ENCODE measurements at places on chromosomes 6 and 20.
A peak's percentile ranks its signal among the peaks of the same experiment; 100 is the strongest.

GRCh38 chr20:49490689-49491088 lies 8.2 kb upstream of the KCNB1 start:
- no peak for DNase-seq

DNA sequence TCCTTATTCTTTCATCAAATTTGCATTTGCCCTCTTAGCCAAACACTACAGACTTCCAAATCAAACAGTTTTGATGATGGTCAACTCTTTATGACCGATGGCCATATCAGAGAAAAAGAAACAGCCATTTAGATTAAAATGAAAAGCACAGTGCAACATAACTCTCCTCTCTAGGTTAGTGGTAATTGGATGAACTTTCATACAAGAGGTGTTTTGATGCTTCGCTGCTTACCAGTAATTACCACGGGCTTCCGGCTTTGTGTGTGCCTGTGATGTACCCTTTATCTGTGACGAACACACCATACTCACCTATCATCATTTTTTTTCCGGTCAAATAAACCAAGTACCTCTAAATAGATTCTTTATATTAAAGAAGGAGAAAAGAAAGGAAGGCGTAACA lies 181.8 kb downstream of the FOXA2 start:
- no peak for DNase-seq

- no peak for DNase-seq
Observed at GRCh38 chr6:77638129-77638830, 14.6 kb upstream of the MEI4 start.

GRCh38 chr6:63572747-63573075 lies 431 bp downstream of the LOC128125822 start:
- no peak for DNase-seq

- DNase-seq, result no peak
Observed at GRCh38 chr6:26016245-26016962, 53.8 kb downstream of the TRIM38 start.

GRCh38 chr6:92446052-92446451 lies 973.3 kb downstream of the EPHA7 start:
- no peak for DNase-seq

DNA sequence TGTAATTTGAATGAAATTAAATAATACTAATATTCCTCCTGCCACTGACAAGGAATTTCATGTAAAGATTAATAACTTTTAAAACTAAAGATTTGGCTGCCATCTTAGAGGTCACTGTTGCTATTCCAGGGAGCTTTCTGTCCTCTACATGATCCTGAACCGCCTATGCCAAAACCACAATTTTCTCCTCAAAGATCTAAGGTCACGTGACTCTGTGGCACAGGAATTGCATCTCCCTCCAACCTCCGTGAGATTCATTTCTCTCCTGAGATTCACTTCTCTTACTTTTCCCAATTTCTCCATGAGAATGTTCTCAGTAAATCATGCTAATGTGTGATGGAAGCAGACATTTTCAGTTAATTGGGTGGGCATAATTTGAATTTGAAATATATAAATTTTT lies 379.6 kb upstream of the TSHZ2 start:
- DNase-seq, result no peak

- no peak for DNase-seq
Observed at GRCh38 chr6:119148098-119148824, 69.8 kb upstream of the FAM184A start.

- no peak for DNase-seq
Observed at GRCh38 chr6:42987533-42988451, 3.4 kb downstream of the PPP2R5D start.

GRCh38 chr6:53530346-53530745 lies 14.6 kb downstream of the GCLC start:
- no peak for DNase-seq

- DNase-seq, result no peak
Observed at GRCh38 chr6:158518191-158519127, 41.4 kb upstream of the TMEM181 start.

- DNase-seq, result no peak
Observed at GRCh38 chr6:38136547-38136946, 317.0 kb downstream of the ZFAND3 start.

DNA sequence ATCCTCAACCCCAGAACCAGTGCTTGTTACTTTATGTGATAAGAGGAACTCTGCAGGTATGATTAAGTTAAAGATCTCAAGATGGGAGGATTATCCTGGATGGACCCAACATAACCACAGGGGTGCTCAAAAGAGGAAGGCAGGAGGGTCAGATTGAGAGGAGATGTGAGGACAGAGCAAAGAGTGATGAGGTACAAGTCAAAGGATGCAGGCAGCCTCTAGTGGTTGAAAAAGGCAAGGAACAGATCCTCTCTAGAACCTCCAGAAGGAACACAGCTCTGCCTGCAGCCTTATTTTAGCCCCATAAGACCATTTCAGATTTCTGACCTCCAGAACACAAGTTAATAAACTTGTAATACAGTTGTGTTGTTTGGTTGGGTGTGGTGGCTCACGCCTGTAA lies 41.2 kb downstream of the PDSS2 start:
- no peak for DNase-seq

DNA sequence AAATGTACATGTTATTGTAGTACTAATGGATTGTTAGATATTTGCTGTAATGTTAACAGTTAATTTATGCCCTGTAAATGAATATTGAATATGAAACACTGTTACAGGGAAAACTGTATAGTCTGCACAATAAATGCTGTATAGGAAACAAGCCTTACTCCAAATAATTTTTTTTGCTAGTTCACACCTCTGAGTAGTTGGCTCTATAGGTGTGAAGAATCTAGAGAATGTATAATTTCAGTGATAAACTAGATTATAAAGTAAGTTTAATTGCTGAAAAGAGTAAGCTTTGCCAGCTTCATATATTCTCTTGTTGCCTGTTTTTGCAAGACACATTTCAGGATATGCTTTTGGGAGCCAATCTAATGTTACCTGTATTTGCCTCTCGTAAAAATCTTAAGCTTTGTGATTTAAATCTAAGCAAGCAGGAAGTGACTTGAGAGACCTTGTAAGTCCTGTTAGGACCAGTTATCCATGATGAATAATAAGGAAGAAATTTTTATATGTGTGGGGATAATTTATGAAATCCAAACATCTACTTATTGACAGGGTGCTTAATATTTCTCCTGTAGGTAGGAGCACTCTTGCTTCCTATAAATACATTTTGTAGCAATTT lies 232.4 kb downstream of the ZFAND3 start:
- no peak for DNase-seq

DNA sequence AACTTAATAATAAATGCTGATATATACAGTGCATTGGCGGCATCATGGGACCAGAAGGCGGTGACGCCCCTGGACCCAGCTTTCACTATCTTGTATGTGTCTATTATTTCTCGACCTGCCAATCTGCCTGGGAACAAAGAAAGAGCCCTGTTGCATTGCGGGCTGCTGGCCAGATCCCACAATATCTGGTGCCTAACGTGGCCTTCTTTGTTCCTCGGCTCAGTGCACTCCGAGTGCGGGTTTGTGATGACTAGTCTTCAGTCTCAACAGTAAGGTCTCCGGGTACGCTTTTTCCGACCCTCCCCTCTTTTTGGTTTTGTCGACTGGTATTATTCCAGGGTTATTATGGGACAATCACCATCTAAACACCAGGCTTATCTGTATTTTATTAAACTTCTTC lies 291.5 kb downstream of the TBC1D32 start:
- DNase-seq, result no peak

DNA sequence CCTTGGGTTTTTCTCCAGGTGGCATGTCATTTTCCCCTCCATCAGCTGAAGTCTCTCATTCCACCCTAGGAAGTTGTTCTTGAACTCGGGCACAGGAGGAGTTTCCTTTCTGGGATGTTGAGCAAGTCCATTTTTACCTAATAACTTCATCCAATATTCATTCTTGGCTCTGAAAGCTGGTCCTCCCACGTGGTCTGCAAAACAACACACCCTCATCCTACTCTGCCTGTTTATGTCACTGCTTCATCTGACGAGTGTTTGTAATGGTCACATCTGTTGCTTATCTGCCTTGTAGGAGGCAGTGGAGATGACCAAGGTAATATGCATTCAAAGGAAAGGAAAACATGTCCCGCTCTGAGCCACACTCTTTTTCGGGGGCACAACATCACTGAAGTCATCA lies 41.7 kb upstream of the AIG1 start:
- DNase-seq, result no peak

- peak; percentile 32 for DNase-seq
Observed at GRCh38 chr6:75402296-75402695, 91.3 kb downstream of the FILIP1 start.

- DNase-seq, result no peak
Observed at GRCh38 chr6:57247603-57248002, 25.5 kb upstream of the RAB23 start.

DNA sequence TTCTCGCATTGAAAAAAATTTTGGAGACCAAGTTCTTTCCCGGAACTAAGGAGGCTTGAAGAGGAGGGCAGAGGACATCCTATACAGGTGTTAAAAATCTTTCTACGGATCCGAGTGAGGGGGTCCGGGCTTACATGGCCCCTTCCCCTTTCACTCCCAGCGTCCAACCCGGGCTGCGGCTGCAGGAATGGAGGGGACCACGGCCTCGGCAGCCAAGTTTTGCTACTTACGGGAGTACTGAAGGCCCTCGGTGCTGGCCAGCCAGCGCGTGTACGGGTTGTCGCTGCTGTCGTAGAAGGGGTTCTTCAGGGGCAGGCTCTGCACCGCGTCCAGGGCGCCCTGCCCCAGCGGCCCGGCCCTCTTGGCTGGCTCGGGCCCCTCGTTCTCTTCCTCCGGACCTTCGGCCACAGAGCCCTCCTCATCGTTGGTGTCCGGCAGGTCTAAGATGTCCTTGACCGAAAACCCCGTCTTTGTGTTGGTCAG lies 642 bp downstream of the NKX2-2 start:
- no peak for DNase-seq

GRCh38 chr20:50447102-50447804 lies 62.9 kb upstream of the PTPN1 start:
- DNase-seq, result no peak

DNA sequence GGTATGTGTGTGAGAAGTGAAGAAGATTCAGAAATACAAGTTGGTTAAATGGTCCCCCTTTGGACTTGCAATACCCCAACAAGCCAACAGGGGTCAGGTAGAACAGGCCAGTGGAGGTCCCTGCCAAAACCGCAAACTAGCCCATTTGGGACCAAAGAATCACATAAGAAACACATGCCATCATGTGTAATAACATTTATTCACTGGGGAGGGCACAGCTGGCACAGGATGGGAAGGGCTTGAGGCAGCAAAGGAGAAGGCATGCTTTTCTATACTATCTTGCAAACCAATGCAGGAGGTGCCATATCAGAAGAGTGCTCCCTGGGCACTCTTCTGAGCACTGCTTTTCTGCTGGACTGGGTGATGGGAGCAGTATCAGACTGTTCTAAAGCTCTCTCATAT lies 116.1 kb upstream of the TRAF3IP2 start:
- DNase-seq, result no peak

DNA sequence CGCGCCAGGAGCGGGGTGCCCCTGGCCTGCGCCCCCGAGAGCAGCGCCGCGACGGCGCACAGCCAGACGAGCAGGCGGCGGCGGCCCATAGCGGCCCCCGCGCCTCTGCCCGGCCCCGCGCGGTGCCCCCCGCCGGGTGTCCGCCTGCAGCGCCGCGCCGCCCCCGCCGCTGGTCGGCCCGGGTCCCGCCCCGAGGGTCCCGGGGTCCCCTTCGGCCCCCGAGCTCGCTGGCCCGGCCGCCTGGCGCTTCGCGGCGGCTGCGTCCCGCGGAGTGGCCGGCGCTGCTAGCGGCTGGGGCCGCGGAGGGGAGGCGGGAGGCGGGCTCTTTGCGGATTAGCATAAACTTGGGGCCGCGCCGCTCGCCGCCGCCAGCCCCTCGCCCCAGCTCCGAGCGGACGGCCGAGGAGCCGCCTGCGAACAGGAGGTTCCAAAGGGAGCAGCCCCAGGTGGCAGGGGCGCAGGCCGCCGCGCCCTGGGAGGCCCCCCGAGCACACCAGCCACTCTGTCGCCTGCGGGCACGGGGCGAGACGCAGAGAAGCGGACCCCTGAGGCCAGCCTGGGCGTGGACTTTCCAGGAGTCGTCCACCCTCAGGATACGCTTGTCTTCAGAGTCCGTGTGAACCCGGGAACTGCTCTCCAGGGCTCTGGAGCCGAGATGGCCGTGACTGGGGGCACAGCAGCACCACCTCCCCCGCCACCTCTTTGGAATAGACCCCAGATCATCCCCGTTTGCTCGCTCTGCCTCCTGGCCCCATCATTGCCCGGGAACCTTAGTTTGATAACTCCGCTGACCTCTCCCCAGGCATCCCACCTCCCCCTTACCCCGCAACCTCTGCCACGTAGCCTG lies at the start of gene EMILIN3:
TSS of gene EMILIN3 (minus strand) at position 273 of the 847 bp plus-strand sequence. CDS start at position 89, 184 bp downstream.
- no peak for DNase-seq

GRCh38 chr6:103280417-103280816 lies 1579.3 kb downstream of the HACE1 start:
- DNase-seq, result no peak

DNA sequence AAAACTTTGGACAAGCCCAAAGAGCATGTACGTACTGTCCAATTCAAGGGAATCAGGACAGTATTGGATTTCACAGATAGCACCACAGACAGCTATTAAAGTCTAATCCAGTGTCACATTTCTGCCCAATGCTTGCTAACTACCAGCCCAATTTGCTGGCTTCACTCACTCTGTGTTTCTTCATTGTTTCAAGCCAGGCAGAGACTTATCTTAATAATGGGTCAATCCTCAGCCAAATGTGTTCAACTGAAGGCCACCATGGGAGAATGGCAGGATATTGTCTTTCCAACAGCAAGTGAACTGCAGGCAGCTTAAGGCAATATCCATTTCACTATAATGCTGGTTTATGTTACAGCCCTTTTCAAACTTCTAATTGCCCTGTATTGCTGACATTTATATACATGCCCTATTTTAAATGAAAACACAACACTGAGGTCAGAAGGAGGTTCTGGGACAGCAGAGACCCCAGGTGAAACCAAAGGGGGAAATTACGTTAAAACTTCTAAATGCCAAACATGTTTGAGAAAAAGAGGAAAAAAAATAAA lies 142.1 kb upstream of the RSPO3 start:
- DNase-seq, result no peak

- DNase-seq, result no peak
Observed at GRCh38 chr20:5171790-5172164, 45.0 kb downstream of the CDS2 start.

GRCh38 chr6:5961836-5962235 lies 44.9 kb downstream of the NRN1 start:
- no peak for DNase-seq

GRCh38 chr6:74091136-74091793 lies 395.3 kb downstream of the CD109 start:
- no peak for DNase-seq

DNA sequence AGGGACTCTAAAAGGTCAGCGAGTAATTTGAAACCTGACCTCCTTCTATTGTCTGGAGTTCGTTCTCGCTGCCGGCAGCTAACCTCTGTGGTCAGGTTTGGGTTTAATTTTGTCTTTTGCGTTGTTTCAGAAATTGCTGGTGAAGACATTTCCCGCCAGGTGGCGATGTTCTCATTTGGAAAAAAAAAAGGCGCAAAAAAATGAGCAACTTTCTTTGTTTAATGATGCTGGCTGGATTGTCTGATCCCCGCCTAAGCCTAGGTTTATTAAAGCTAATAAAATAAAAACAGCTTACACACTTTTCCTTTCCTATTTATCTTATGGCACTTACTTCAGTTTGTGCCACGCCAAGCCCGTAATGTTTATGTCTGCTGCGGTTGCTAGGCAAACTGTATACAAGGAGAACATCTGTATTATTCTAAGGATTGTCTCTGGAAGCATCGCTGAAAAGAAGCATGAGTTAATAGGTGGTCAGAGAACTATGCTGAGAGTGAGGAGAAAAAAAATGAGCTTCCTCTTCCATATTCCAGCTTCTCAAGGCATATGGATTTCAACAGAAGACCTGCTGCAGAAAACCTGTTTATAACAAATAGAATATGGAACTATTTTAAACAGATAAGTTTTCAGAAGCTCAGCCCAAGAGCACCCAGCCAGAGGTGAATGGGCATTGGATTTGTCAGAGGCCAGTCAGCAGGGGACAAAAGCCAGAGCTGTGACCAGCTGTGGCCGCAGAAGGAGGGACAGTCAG lies 205.7 kb downstream of the DOK5 start:
- no peak for DNase-seq
